ENCODE measurements at places on chromosomes 5 and 9.

DNA sequence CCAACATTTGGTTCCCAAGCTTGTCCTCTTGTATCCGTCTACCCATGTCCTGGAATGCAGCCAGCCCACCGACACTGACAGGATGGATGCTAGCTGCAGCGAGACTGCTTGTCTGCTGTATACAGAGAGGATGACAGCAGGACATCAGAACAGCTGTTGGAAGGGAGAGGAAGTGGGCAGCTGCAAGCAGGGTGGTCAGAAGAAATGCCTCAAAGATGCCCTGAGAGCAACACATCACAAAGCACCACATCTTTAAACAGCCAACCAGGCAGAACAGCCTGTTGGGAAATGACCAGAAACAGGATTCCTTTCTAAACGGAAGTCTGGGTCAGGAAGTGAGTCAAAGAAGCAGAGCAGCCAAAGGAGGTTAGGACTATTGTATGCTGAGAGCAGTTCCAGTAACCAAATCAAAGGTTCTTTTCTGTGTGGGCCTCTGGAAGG, 219.1 kb downstream of the NDUFS4 start:
- DNase-seq = no peak

DNA sequence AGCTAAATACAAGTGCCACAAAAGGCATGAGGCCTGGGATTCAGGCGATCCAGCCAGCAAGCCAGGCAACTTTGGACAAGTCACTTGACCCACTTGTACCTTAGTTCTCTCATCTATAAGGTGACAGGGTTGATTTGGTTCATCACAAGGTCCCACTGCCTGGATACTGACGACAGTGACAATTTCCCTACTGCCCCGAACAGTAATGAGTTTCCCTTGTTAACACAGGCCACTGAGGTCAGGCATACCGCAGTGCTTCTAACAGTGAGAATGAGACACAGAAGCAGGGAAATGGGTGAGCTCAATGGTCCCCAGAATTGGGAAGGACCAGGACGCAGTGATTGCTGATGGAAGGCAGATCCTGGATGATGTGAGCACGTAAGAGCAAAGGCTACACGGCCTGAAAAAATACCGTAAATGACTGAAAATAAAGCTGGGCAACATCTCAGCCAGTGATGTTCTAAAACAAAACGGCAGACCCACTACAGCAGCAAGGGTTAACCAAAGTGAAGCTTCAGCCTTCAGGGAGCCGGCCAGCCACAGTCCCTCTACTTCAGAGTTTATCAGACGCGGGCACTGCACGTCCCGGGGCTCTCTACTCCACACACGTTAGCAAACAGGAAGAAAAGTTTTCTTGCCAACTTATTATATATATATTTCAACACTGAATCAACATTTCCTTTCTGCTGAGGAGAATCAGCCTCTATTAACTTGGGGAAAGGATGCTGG, 846 bp downstream of the MGAT1 start:
- no peak for DNase-seq

- DNase-seq = peak; percentile 25
These were observed 53.4 kb upstream of the SUB1 start for GRCh38 chr5:32531885-32532520.

DNA sequence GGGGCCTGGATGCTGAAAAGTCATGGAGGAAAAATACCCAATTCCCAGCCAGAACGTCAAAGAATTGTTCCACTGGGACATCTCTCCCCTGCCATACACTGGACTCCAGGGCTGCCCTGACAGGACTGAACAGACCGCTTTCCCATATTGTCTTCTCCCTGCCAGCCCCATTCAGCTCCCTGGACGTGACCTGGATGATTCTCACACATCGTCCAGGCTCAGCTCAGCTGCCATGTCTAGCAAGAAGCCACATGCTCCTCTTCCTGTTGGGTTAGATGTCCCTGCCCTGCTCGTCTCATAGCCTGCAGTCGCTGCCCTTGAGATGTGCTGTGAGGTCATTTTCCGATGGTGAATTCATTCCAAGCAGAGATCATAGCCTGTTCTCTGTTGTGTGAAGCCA, 37.4 kb downstream of the FOXI1 start:
- no peak for DNase-seq

- no peak for DNase-seq
These were observed 603.9 kb downstream of the CDH12 start for GRCh38 chr5:22249209-22249729.

- no peak for DNase-seq
These were observed 411.5 kb downstream of the PLK2 start for GRCh38 chr5:58048185-58048925.
